Mesenteric fat pad (tissue), 1 donor: ENCODE measurements at places on chromosomes 1 and 21. TPM values are rescaled to one million over a fixed set of nuclear protein-coding genes. Genes with fewer than 3 reads are reported as not detected.

GRCh38 chr1:185237661-185238060 lies 79.4 kb downstream of the IVNS1ABP start:
- DNase-seq: no peak

- DNase-seq: no peak
Measured at GRCh38 chr1:171642197-171642596, 10.3 kb downstream of the MYOC start.

GRCh38 chr1:37052120-37052519 lies 17.8 kb upstream of the GRIK3 start:
- DNase-seq: no peak

DNA sequence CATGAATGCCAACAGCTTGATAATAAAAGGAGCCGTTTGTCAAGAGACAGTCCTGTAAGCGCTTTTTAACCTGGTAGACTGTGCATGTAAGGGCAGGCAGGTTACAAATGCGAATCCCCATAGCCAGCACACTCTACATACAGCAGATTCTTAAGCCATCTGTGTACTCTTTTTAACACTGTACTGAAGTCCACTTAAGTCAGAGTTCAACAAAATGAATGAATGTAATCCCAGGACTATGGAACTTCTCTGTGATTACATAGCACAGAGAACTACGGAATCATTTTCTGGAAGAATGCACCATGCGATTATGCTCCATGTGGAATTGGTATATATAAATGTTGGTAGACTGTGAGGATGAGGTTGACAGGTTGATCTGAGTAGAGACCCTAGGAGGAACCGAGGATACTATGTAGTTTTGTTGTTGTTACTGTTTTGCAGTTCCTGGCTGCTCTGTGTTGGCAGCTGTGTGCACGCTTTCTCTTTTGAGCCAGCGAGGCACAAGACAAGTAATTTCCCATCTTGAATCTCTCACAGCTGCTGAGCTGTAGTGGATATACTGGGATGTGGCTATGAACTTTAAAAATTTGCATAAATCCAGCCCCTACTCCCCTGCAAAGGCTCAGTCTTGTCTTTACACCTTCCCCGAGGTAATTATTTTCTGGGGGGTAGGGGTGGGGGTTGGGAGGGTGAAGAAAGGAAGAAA lies 21.9 kb downstream of the LRRC8D start:
- no peak for DNase-seq

GRCh38 chr1:66998972-66999371 lies 55.0 kb downstream of the SLC35D1 start:
- no peak for DNase-seq

- DNase-seq: no peak
Measured at GRCh38 chr1:67134695-67135094, at the start of gene C1orf141. TSS of gene C1orf141 (minus strand) at chr1:67134970. CDS start at chr1:67127240, 7,730 bp downstream.

DNA sequence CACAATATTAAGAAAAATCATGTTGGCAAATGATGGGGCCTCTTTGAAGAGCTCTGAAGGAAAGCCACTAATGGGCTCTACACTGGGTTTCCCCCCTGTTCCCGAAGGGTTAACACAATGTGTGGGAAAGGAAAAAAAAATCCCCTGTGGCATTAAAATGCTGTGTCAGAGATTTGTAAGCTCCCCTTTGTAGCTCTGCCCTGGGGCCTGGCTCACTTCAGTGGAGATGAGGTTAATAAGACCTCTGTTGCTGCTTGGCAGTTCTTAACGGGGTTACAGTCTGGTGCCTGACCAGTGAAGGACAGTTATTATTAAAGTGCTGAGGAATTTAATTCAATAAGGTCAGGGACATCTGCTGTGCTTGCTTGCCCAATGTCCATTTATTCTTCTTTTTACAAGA lies 129.7 kb upstream of the UBE2U start:
- DNase-seq: no peak

DNA sequence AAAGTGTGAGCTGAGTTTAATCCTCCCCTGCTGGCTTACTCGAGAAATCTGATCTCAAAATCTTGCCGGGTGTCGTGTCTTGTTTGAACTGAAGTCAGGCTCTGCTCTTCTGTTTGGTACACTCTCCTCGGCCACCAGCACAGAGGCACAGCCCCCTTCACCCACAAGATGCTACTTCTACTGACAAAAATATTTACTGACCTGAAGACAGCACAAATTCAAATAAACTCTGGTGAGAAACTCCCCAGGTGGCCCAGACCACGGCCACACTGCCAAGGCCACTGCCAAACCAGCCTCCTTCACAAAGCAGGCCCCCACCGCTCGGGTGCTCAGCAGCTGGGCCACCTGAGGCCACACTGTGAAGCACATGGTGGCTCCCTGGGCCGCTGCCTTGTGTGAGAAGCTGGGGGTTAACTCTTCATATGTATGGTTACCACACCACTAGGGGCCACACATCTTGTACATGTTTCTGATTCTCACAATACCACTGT lies 80.6 kb downstream of the TGFBR3 start:
- no peak for DNase-seq

The LGALS8 gene
- total RNA-seq: 77.9 TPM

The CFHR1 gene
- total RNA-seq: 1.8 TPM

The TBX19 gene
- 0.87 TPM for total RNA-seq

The KPRP gene
- not detected for total RNA-seq
